ENCODE measurements at places on chromosomes 7 and 10. TPM values are rescaled to one million over a fixed set of nuclear protein-coding genes. Genes with fewer than 3 reads are reported as not detected.

Gene DMBT1
- 0.38 TPM for total RNA-seq

Gene LMTK2
- total RNA-seq, result 43.0 TPM

Gene TSPAN12
- total RNA-seq, result 1.8 TPM

Gene CUBN
- total RNA-seq, result 1.1 TPM

Gene AKR1D1
- total RNA-seq, result not detected

Gene C10orf62
- not detected for total RNA-seq

Gene PIP
- total RNA-seq, result 1,038 TPM

Gene HOXA4
- 1.8 TPM for total RNA-seq

Gene ST8SIA6
- total RNA-seq, result 1.2 TPM

Gene NPVF
- not detected for total RNA-seq
